ENCODE measurements at places on chromosomes 12 and 14.
A peak's percentile ranks its signal among the peaks of the same experiment; 100 is the strongest.

GRCh38 chr12:47159348-47159747 is 79.6 kb upstream of the AMIGO2 start:
- DNase-seq = no peak

- no peak for DNase-seq
Observed at GRCh38 chr12:56346675-56347074, 8.0 kb downstream of the IL23A start.

- no peak for DNase-seq
Observed at GRCh38 chr14:67619446-67620216, at the start of gene ARG2. Gene ARG2, plus strand, starts transcription at chr14:67619920. Its CDS starts 58 bp downstream, at chr14:67619978.

DNA sequence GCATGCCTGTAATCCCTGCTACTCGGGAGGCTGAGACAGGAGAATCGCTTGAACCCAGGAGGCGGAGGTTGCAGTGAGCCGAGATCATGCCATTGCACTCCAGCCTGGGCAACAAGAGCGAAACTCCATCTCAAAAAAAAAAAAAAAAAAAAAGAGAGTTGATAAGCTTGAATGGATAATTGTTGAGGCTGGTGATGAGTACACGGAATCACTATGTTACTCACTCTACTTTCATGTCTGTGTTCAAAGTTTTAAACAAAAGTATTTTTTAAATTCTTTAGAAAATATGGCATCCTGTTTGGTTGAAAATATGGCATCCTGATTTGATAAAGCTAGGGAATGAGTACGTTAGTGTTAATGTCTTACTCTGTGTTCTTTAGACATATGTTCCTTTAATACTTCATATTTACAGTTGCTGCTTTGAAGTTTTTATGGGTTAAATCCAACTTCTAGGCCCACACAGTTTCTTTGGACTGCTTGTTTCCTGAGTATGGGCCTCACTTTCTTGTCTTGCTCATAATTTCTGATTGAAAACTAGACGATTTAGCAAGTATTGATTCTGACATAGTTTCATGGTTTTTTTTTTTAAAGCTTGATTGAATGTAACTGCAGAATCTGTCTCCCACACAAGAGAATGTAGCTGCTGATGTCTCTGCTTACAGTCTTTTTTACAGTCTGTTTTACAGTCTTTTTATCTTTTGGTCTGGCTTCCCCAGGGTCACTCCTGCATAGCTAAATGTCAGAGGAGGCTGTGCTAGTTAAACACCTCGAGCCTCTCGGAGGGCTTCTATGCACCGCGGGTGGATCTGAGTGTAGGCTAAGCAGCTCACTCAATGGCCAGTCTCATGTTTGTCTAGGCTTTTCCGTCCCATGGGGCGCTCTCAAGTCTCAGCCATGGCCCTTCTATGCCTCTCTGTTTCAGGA is 14.1 kb upstream of the FBLN5 start:
- no peak for DNase-seq

DNA sequence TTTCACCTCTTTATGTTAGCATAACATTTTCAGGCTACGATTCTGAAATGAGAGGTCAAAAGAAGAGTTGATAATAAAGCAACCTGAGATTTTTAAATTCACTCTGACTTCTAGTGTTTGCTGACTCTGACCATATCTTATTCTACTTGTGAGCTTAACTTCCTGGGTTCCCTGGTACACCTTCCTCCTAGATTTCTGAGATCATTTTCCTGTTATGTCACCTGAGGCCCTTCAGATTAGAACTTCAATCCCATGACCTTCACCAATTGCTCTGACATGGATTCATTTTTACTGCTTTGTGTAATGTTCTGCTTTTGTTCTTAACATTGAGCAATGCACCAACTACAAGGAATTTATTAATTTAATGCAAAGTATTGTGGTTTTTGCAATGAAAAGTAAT is 542.9 kb upstream of the FLRT2 start:
- DNase-seq = no peak

- no peak for DNase-seq
Observed at GRCh38 chr12:43332977-43333640, 218.9 kb downstream of the ADAMTS20 start.

DNA sequence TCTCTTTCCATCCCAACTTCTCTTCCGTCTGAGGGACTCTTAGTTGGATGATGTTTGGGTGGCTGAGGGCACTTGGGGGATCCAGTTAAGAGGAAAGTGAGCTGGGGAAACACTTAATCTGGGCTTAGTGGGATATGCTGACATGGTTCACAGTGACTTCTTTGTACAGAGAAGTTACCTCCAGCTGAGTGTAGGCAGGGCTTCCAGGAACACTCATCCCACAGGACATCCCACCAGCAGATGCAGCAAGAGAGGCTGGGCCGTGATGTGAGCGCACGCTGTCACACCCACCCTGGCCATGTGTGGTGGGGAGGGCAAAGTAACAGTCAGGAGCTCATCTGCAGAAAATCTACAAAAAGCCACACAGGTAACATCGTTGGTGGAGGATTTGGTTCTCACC is 832 bp upstream of the CACNA2D4 start:
- no peak for DNase-seq

DNA sequence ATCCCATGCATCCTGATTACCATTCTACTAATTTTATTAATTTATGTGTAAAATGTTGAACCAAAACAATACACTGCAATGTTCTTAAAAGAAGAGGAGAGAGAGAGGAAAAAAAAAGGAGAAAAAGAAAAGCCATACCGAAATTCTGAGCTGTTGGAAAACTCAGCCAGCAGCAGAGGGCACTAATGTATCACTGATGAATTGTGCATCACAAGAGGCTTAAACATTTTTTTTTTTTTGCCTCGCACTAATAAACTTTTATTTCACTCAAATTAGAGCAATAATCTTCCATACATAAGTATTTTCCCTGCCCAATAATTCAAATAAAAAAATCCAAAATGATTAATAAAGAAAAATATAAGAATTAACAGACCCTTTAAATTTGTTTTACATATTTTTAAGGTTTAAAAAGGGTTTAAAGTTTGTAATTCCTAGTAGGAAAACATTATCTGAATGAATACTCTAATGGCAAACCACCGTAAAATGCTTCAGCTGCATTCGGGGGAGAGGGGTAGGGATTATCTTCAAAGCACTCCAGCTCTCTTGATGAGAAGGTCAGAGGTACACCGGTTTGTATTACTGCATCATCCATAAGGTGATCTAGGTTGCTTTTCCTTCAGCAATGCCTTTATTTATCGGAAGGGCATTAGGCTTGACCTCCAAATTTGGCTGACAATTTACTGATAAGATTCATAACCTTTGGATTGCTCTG is 41.9 kb downstream of the ATP23 start:
- peak; percentile 52 for DNase-seq

GRCh38 chr14:21257394-21257909 is 11.8 kb downstream of the HNRNPC start:
- DNase-seq = no peak

GRCh38 chr12:38204831-38205230 is 111.7 kb upstream of the ALG10B start:
- DNase-seq = no peak

GRCh38 chr12:111304642-111305071 is 64.2 kb downstream of the PHETA1 start:
- DNase-seq = no peak

GRCh38 chr12:114955414-114956014 is 271.5 kb upstream of the TBX3 start:
- no peak for DNase-seq

GRCh38 chr12:14850929-14851663 is 7.8 kb upstream of the ART4 start:
- DNase-seq = no peak

DNA sequence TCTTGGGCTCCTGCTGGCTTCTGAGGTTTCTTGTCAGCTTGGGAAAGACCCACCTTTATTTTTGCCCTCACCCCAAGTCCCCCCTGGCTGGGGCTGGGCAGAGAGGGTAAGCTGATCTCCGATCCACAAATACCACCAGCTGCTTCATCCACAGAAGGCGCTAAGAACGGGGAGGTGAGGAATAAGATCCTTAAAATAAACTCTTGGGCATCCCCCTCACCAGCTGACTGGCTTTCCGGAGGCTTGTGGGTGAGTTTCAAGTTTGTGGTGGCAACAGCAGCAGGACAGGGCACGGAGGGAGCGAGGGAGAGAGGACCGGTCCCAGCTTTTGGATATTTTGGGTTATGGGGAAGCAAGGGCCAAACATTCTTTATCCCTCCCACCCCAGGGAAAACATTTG is 20.8 kb upstream of the HSPB8 start:
- no peak for DNase-seq

- DNase-seq = no peak
Observed at GRCh38 chr14:27929797-27930347, 836.7 kb upstream of the FOXG1 start.

DNA sequence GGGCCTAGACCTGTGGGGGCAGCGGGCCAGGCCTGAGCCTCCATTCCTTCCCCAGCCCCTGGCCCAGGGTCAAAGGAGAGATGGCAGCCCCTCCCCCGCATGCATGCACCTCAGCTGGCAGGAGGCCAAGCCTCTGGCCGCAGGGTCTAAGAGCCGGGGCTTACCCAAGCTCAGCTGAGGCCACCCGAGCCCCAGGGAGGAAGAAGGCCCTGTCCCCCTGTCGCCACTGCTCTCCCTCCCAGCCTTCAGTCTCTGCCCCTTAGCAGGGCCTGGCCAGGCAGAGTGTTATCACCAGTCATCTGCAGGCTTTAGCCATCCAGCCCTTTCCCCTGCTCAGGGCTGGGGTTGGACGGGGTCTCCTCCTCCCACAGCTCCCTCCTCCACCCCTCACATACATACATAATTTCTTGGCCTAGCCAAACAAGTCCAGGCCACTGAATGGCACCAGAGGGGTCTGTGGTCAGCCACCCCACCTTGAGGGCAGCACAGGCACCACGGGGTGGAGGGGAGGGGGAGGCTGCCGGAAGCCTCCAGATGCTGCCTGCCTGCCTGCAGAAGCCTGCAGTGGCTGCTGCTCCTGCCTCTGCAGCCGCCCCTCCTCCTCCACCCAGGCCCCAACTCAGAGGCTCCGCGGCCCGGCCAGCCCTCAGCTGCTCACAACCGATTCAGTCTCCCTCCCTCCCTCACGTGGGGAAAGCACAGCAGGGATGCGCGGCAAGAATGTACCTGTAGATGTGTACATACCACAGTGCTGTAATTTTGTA is 22.8 kb downstream of the RAB35 start:
- no peak for DNase-seq

DNA sequence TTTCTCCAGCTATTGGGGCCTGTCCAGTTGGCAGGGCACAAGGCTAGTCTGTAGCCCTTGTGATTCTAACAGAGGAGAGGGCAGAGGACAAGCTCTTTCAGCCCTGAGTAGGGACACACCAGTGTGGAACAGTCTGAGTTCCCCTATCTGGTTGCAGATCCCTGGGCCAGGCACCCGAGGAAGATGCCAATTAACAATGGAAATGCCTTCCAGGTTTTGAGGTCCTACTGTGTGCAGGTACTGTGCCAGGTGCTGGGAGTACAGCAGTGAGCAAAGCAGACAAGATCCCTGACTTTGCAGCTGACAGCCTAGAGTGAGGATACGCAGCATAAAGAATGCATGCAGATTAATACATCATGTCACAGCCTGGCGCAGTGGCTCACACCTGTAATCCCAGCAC is 17.1 kb downstream of the DTX1 start:
- no peak for DNase-seq

DNA sequence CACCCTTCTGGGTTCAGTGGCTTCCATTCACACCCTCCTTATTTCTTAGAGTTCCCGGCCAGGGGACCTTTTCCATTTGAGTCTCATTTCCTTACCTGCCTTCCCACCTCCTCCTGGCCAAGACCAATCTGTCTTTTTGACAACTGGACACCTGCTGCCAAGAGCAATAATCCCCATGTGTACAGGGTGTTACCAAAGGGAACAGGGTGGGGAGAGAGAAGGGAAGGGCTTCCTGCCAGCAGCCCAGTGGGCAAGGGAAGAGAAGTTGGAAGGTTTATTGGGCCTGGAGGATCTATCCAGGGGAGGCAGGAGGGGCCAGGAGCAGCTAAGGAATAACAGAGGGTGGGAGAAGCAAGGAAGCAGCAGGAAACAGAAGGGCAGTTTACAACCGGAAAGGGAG is 346.2 kb downstream of the C12orf75 start:
- DNase-seq = no peak

- DNase-seq = no peak
Observed at GRCh38 chr12:113580437-113580836, 108.8 kb upstream of the LHX5 start.

- no peak for DNase-seq
Observed at GRCh38 chr12:1918884-1919236, 408 bp upstream of the CACNA2D4 start.

GRCh38 chr12:110599334-110599733 is 14.6 kb upstream of the TCTN1 start:
- DNase-seq = no peak

DNA sequence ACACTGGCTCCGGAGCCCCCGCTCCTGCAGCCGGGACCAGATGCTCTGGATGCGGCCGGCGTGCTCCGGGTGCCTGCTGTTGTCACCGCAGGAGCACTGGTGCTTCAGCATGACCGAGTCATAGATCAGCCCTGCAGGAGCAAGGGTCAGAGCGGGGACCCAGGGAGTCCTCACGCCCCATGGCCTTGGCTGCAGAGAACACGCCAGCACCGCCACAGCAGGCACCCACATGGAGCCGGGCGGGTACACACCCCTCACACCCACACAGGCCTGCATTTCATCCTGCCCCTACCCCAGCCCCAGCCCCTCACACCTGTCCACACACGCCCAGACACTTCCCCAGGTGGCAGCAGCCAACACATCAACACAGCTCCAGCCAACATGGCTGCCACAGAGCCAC is 18.8 kb downstream of the SLC48A1 start:
- no peak for DNase-seq

DNA sequence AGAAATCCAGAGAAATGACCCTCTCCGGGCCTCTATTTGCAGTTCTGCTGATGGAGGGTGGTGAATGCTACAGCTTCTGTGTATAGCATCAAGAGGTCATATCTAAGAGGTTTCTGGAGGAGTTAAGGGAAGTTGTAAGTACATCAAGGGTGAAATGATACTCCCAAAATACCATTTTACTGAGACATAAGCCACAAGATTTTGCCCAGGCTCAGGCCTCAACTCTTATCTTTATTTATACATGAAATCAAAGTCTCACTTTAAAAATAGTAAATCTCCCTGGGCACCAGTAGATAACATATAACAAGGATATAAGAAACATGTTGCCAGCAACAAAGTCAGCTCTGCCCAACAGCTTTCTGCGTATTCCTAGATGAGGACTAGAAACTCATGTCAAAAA is 40.4 kb downstream of the NIN start:
- no peak for DNase-seq

- no peak for DNase-seq
Observed at GRCh38 chr12:14994610-14995009, 21.8 kb downstream of the PDE6H start.

DNA sequence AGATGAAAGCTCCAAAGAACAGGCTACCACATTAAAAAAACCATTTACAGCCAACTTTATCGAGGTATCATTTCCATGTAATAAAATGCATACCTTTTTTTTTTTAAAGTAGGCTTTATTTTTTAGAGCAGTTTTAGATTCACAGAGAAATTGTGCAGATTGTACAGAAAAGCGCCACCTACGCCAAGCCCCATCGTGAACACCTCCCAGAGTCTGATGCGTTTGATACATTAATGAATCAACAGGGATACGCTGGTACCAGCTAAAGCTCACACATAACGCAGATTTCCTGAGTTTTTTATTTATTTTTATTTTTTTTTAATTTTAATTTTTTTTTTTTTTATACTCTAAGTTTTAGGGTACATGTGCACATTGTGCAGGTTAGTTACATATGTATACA is 129.9 kb downstream of the KIF26A start:
- no peak for DNase-seq

GRCh38 chr12:26460361-26460760 is 265.0 kb downstream of the SSPN start:
- DNase-seq = no peak
